ENCODE measurements at places on chromosomes 1 and 21.

DNA sequence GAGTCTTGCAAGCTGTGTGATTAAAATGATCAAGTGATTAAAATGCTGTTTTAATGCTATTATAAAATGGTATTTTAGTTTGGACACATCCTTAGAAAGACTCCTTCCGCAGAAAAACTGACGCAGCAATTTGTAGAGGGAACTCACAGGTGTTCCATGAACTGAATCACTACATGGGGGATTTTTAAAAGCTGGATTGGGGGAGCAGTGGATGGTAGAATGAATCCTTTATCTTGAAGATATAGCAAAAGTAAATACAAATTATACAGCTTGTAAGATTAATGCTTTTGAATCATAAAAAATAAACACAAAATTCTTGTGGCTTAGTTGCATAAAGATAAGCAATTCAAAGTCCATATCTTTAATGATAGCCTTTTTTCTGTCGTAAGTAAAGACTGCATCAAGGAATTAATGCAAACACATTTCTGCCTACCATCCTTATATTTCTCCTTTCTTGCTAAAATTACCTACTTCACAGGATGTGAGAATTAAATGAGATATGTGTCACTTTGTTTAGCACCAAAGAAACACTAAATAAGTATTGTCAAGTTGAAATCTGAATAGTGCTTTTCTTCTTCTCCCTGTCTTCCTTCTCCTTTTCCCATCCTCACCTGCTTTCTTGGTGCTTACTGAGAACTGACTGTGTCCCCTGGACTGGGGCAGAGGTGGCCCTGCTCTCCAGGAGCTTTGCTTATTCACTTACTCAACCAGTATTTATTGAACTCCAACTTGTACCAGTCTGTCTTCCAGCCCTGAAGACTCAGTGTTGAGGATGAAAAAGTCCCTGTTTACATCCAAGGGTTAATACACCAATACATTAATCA is 61.5 kb upstream of the F3 start:
- DNase-seq = no peak

GRCh38 chr1:23449306-23449705 is 24.8 kb upstream of the TCEA3 start:
- peak; percentile 98 for DNase-seq

DNA sequence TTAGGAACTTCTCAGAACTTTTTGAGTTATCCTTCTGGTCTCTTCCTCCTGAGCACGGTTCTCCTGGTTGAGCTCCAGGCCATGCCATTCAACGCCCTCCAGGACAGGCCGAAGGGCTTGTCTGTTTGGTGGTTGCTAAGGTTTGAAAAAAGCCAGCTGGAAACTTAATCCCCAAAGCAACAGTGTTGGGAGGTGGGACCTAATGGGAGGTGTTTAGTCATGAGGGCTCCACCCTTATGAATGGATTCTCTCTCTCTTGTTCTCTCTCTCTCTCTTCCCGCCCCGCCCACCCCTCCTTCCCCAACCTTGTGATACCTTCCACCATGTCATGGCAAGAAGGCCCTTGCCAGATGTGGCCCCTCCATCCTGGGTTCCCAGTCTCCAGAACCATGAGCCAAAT is 829 bp downstream of the KCNE1 start:
- DNase-seq = no peak

DNA sequence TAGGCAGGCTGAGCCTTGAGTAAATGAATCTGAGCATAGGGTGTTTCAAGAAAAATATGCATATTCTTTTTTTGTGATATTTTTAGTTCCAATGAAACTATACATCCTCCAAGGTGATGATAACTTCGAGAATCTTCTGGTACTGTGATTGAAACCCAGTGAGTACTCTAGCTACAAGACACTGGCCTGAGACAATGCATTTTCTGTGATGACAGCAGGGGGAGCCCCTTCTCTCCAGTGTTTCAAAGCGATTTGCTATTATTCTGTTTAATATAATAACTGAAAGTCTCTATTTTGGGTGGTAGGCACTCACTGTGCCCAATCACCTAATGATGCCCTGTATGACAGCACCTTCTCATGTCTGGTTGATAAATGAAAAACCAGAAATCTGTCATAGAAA is 12.1 kb downstream of the IRF2BP2 start:
- peak; percentile 61 for DNase-seq

DNA sequence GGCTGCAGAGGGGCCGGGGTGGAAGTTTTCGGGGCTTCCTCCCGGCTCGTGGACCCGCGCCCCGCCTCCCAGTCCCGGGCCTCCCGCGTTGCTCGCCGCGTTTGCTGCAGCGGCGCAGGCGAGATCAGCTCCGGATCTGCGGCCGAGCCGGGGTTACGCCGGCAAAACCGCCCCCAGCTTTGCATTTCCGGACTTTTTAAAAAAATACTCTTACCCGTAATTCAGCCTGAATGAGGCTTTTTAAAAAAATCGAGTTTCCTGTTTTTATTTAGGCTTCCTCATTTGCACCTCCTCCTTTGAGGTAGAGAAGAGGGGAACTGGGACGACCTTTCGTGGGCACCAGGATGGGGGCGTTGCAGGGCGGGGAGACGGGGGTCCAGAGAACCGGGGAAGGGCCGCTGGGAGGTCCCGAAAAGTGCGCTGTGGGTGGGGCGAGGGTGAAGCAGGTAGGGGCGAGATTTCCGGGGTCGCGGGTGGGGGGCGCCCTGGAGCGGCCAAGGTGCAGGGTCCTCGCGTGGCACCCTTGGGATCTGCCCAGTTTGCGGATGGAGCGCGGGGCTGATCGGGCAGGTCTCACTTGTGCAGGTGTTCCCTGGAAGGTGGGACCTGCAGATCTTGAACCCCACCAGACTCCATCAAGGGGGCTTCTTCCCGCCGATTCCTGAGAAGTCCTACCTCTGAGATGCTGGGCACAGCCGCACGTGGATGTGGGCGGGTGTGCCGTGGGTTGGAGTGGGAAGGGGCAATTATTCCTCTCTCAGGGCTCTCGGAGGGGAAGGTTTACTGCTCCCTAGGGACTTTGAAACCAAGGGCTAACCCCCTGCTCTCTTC is 1.1 kb downstream of the PIK3CD start:
- no peak for DNase-seq

GRCh38 chr1:231778009-231778719 is 151.6 kb downstream of the DISC1 start:
- DNase-seq = peak; percentile 90

- no peak for DNase-seq
Measured at GRCh38 chr1:84037758-84038611, 39.1 kb upstream of the TTLL7 start.

GRCh38 chr1:109777980-109778625 is 14.4 kb upstream of the EPS8L3 start:
- DNase-seq = no peak

DNA sequence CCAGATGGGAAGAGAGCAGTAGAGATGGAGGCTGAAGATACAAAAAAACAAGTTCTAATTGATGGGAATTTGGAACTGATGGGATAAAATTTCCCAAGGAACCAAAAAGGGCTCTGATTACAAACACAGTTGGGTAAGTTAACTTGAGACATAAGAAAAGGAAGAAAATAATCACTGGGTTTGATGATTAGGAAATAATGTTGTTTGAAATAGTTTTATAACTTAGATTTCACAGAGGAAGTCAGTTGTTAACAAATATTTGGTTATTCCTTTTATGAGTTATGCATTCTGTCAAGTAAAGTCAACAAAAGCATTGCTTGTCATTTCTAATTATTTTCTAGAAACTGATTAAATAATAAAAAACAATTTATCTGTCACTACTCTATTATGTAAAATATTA is 20.4 kb upstream of the SUCO start:
- no peak for DNase-seq

- DNase-seq = no peak
Measured at GRCh38 chr1:63590166-63590560, 3.0 kb upstream of the PGM1 start.

GRCh38 chr1:28119556-28119955 is 31.1 kb upstream of the EYA3 start:
- DNase-seq = peak; percentile 82

- no peak for DNase-seq
Measured at GRCh38 chr1:203324105-203325025, 19.0 kb downstream of the BTG2 start.

GRCh38 chr1:183937611-183938010 is 99.9 kb downstream of the COLGALT2 start:
- no peak for DNase-seq

- no peak for DNase-seq
Measured at GRCh38 chr1:169456029-169456428, 28.8 kb upstream of the CCDC181 start.

DNA sequence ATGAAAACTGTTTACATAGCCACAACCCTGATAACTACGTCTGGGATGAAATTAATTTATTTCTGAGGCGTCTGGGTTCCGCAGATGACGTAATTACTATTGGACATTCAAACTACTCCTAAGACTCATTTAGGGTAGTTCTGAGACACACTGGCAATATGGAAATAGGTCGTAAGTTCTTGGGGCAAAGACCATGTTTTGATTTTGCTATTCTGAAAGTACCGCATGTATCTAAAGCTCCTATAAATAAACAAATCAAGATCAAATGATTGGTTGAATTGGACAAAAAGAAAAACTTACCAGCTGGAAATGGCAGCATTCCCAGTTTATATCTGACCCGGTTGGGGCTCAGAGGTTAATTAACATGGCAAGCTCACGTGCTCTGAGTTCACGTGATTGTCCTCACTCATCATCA is 74.3 kb downstream of the DHRS3 start:
- no peak for DNase-seq

- DNase-seq = no peak
Measured at GRCh38 chr1:110133436-110133835, 16.9 kb upstream of the SLC6A17 start.

- DNase-seq = no peak
Measured at GRCh38 chr21:32712043-32712442, 15.8 kb downstream of the SYNJ1 start.

DNA sequence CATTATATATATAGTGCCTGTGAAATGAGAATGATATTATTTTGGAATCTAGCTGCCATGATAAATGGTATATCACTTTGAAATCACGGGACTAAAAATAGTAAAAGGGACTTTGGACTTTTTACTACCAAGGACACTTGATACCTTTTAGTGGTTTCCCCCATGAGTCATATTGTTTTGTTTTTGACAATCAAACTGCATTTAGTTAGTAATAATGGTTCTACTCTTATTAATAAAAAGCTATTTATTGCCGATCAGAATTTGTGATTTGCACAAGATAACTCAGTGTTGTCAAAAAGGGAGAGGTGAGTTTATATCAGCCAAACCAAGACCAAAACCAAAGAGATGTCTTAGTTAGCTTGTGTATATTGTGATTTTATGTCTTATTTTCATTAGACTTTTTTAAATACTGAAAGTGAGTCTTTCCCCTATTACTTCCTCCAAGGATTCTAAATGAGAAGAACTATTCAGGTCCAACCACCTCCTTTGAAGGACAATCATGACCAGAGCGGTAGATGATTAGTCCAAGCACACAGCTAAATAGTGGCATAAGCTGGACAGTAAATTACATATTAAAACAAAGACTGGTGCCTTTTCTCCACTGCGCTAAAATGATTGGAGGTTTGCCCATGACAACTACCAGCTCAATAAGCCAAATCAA is 281.7 kb upstream of the ESRRG start:
- DNase-seq = no peak

DNA sequence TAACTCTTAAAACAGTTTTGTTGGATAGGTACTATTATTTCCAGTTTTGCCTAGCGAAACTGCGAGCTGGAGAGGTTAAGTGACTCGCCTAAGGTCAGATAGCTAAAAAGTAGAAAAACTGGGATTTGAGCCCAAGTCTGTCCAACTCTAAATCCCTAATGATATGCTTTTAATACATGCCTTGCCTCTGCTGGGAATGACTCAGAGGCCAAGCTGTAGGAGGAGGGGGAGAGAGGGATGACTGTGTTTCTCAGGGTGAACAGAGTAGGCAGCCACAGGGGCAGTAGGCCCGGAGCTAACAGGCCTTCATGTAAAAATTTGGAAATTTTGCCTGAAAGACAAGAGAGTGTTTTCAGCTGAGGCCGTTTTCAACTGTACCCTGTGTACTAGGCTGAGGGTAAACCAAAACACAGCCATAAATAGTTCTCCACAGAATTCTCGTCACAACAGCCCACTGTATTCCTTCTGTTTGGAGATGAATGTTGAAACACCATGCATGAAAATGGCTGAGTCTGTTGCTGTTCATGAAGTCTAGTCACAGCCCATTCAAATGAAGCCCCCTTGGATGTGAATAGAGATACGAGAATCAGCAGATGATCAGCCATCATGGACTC is 107.5 kb upstream of the HOOK1 start:
- no peak for DNase-seq

DNA sequence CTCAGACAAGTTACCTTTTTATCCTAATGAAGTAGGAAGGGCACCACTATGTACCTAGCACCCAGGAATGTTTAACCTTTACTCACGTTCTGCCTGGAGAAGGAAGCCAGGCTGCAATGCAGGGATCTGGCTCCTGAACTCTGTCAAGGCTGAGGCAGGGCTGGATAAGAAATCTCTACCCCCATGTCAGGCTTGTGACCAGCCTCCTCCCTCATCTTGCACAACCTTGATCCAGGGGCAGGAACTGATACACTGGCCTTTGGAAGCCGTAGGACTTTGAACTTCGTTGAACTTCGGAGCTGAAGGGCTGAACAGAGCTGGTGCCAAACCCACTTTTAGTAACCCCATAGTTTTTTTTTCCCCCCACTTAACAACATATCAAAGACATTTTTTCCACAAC is 8.0 kb upstream of the AKR1A1 start:
- peak; percentile 90 for DNase-seq

- DNase-seq = no peak
Measured at GRCh38 chr1:16905868-16906702, 10.3 kb downstream of the RNU1-2 start.

- DNase-seq = no peak
Measured at GRCh38 chr1:40980068-40980452, 564 bp downstream of the CTPS1 start.

DNA sequence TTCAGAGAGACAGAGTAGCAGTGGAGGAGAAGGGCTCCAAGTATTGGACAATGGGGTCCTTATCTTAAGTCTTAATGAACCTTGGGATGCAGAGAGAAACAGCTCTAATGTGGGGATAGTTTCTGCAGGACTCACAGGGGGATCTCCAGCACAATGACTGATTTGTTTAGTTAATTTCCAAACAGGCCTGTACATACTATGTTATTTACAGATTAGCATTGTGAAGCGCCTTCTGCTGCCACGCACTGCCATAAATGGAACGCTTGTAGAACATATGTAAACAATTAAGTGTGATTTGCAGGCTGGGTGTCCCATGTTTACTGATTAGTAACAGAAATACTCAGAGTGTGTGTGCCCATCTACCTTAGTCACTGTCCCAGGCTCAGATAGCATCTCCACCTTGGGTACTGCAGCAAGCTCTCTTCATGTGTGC is 56.1 kb downstream of the NTPCR start:
- DNase-seq = no peak

DNA sequence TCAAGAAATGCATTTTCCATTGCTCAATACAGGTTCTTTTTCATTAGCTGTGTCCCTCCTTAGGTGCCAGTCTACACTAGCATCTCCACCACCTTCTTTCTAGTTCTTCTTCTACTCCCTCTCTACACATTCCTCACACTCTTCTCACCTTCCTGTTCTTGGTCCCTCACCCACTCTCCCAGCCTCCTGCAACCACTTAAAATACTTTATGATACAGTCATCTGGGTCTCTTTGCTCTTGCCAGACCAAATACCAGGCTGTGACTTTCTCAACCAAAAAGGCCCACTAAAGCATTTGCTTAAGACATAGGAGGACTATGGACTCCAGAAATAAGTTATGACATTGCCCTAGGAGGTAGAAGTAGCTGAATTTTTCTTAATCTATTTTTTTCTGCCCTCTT is 35.1 kb downstream of the PIGM start:
- peak; percentile 76 for DNase-seq

Data from trophoblast cell (in vitro differentiated cells and primary cell).